ENCODE measurements at places on chromosomes 7 and 10.

GRCh38 chr10:45278860-45279498 is 36.4 kb downstream of the OR13A1 start:
- no peak for DNase-seq

DNA sequence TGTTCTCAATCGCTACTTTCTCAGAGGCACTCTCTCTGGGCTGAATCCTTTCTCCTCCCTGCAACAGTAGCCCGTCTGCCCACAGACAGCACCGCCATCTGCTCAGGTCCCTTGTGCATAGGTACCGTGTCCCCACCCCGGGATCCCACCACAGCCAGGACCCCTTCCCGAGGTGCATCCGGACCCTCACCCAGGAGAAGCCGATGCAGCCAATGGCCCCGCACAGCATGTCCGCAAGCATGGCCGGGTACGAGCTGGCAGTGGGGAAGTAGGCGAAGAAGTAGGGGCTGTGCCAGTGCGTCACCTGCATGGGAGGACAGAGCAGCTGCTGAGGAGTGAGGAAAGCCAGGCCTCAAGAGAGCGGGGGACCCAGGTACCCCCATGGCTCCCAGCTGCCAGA is 25.5 kb downstream of the DDC start:
- DNase-seq = no peak

DNA sequence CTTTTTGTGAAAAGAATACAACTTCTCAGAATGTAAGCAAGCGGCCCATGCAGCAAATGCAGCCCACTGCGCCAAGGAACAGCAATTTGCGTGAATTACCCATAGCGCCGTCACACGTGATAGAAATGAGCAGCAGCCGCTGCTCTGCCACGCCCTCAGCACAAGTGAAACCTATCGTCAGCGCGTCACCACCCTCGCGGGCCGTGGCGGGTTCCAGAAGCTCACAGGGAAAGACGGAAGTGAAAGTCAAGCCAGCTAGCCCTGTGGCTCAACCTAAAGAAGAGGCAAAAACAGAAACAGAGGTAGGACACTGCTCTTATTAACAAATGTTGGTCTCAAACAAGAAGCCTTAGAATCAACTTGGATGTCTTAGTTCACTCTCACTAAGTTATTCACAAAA is 70.5 kb downstream of the SHH start:
- no peak for DNase-seq

- DNase-seq = no peak
Measured at GRCh38 chr10:15363031-15363430, 8.1 kb downstream of the FAM171A1 start.

- DNase-seq = no peak
Measured at GRCh38 chr10:50407076-50407801, 155.9 kb upstream of the ASAH2 start.

GRCh38 chr10:8380833-8381496 is 326.5 kb downstream of the GATA3 start:
- DNase-seq = no peak

- DNase-seq = no peak
Measured at GRCh38 chr7:2708041-2708440, 20.0 kb downstream of the AMZ1 start.

GRCh38 chr10:110208614-110209453 is 1.4 kb downstream of the MXI1 start:
- DNase-seq = no peak

DNA sequence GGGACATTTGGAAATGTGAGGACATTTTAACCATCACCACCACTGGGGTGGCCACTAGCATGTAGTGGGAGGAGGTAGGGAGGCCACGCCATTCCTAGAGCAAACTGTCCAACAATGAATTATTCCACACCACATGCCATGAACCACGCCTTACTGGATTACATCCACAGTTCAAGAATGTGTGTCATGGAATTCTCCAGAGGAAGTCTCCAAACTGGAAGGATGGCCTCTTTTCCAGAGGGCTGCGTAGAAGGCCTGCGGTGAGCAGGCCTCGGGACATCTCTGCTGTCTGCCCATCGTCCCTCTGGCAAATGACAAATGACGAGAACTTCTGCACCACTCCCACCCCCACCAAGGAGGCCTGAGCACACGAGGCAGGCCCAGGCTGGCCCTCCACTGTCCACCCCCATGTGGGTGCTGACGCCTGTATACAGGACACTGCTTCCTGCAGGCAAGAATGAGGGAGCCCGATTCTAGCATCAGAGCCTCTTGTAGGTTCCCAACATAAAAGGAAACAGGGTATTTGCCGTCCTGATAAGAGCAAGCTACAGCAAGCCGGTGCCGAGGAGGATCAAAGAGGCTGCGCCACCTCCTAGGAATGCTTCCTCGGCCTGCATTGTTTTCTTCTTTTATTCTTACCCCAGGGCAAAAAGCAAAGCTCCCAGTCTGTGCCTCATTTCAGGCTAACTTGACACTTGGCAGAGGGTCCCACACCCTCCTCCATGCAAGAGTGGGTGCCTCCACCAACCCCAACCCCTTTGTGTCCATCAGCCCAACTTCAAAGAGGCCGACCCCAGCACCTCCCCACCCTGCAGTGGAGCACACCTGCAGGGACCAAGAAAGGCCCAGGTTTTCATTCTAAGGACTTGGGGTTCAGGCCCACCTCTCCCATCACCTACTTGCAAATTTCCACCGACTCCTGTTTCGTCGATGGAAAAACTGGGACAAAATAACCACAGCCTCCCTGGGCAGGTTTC is 23.9 kb downstream of the TNS3 start:
- DNase-seq = no peak

- no peak for DNase-seq
Measured at GRCh38 chr7:18541181-18541870, 45.8 kb downstream of the HDAC9 start.

DNA sequence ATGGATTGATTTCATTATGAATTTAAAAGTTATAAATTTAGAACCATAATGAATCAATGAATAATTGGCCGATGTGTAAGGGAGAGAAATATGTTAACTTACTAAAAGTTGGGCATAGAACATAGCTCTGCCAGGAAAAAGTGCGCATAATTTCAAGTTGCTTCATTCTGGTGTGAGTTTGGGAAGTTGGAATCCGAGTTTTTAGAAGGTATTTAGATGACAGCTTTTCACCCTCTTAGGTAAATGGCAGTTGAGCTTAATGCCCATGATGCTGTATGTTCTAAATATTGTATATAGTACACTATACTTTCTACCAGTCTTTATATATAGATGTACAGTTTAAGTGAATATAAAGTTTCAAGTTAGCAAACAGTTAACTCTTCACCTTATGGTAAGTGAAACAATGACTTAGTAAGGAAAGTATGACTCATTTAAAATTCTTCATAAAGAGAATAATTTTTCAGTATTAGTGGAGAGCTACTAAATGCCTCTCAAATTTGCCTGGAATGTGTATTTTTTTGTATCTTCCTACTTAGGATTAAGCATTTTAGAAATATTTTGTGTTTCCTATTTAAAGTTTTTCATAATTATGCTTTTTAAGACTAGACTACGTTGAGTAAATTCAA is 1.6 kb downstream of the C1GALT1 start:
- no peak for DNase-seq

DNA sequence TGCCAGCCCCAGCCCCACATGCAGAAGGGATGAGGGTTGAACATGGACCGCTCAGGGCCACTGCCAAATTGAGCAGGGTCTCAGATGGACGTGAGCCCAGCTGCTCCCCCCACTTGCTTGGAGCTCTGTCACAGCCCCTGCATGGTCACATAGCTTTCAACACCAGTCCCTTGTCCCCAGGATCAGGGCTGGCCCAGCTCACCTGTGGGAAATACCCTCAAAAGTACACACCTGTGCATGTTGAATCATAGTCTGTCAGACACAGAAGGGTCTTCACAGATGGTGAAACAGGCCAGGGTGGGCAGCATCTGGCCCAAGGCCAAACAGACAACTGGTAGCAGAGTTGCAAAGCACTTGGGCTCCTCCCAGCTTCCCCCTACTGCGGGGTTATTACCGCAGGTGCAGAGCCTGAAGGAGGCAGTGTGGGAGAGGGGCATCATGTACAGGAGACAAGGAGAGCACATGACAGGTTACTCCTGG is 77.6 kb upstream of the UNC5B start:
- no peak for DNase-seq

DNA sequence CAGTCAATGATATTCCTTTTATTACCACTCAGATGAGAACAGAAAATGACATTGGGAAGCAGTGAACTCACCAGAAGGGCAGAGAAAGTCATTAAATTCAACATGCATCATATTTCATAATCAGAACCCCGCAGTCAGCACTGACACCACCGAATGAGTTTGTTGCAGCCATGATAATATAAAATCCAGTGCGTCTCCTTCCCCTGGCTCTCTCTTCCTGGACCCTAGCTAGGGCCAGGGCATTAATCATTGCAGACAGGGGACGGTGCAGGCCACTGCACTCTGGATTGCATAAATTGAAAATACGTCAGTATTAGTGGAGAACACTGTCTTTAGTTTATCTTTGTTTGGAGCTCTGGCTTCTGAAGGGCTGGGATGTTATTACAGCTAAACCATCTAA is 931.5 kb downstream of the TYW1 start:
- DNase-seq = no peak

DNA sequence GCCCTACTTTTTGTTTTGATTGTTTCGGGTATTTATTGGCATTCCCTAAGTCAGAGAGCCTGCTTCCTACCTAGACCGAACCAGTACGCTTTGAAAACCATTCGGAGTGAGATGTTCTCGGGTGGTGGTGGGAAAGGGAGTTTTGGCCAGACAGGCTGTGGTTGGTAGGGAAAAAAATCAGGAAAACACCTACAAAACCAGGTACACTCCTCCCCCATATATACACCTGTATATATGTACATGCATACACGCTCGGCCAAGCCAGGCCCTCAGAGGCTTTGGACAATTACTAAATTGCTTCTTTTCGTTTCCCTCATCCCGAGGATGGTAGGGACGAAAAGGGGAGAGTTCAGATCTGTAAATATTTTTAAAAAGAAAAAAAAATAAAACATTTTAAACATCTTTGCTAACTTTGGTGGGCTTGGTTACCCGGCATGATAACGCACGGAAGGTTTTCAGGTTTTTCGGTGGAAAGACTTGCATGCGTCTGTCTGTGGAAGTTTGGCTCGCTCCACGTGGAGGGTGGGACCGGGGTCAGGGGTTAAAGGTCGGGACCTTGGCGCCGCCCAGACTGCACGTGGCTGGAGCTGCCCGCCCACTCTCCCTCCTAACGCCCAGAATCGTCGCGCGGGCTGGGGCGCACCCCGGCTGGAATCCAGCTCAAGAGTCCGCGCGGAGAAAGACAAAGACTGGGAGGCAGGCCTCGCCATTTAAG is 2.5 kb downstream of the HMX2 start:
- DNase-seq = no peak

DNA sequence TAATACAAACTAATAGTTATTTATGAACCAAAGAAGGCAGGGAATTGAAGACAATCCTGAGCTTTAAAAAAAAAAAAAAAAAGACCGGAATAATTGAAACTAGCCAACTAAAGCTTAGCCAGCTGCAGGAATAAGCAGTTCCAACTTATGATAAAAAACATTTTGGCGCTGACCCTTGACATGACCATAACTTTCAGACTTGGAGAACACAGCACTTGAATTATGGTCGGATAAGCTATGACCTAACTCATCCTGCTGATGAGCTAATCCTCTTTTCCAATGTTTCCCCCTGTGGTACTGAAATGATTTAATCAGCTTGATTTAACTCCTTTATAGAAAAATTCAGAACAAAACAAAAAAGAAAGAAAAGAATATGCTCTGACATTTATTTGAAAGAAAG is 181.8 kb downstream of the DGKB start:
- DNase-seq = no peak

DNA sequence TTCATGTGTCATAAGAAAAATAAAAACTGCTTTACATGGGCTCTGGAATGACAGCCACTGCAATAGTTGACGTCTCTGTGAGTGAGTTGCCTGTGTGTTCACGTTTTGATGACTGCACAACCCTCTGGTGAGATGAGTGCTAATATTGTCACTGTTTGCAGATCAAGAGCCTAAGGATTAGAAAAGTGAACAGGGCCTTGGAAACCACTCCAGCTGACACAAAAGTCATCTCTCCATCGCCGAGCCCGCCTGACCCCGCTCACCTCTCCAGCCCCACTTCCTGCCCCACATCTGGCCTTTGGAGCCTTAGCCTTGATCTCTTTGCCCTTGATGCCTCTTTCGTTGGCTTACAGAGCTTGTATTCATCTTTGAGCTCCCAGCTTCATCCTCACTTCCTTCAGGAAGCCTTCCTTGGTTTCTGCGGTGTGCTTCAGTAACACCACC is 351.7 kb downstream of the TCERG1L start:
- DNase-seq = no peak

- DNase-seq = no peak
Measured at GRCh38 chr7:149714910-149715471, 58.4 kb downstream of the ZNF467 start.

DNA sequence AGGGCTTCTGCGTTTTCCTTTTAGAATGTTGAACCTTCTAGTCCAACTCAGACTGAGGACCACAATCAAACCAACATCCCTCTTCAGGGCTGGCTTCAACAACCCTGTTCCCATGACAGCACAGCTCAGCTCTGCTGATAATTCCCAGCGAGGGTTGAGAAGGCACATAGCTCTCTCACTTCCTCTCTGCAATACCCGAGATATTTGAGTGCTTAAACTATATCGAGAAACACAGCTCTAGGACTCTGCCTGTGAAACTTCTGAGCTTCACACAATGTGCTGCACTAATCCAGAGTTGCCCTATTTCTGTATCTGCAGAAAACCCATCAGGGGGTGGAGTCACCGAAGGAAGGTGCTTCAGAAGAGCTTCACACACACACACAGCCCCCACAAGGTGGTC is 1.6 kb upstream of the ADARB2 start:
- no peak for DNase-seq

GRCh38 chr7:37251222-37251621 is 197.4 kb downstream of the ELMO1 start:
- DNase-seq = no peak

GRCh38 chr10:121154846-121155245 is 303.7 kb downstream of the WDR11 start:
- DNase-seq = no peak

GRCh38 chr7:78198756-78199155 is 400.2 kb downstream of the PHTF2 start:
- DNase-seq = no peak

- DNase-seq = no peak
Measured at GRCh38 chr10:20743942-20744341, 153.2 kb downstream of the NEBL start.

DNA sequence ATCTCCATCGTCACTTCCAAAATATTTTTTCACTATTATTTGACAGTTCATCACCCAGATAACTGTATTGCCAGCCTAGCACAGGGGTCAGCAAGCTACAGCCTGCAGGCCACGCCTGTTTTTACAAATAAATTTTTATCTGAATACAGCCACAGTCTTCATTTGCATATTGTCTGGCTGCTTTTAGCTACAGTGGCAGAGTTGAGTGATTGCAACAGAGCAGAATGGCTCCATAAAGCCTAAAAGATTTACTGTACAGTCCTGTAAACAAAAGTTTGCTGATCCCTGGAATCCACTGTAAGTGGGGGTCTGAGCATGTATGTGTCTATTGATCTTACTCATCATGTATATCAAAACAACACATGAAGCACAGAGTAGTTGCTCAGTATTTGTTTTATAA is 45.9 kb upstream of the GNAI1 start:
- no peak for DNase-seq

GRCh38 chr10:109957092-109957797 is 33.9 kb upstream of the XPNPEP1 start:
- DNase-seq = no peak

All from cortex of kidney (tissue), 1 donor.